NCI-H82 (cell line): ENCODE measurements at places on chromosomes 2 and 18.

DNA sequence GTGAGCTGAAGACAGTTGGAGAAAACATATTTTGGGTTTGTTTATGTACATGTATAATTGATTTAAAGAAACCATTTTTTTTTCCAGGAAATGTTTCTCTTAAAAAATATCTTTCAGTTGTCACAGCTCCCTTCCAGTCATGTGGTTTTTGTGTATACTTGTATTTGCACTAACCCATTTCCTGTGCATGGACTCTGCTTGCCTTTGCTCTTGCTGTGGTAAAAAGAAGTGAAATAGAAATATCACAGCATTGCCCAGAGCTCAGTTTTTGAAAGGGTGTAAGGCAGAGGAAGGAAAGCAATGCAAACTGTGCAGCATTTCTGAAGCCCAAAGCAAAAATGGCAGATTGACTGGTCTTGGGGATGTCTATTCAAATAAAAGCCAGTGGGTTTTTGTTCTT lies 10.4 kb upstream of the DOCK10 start:
- no peak for DNase-seq

DNA sequence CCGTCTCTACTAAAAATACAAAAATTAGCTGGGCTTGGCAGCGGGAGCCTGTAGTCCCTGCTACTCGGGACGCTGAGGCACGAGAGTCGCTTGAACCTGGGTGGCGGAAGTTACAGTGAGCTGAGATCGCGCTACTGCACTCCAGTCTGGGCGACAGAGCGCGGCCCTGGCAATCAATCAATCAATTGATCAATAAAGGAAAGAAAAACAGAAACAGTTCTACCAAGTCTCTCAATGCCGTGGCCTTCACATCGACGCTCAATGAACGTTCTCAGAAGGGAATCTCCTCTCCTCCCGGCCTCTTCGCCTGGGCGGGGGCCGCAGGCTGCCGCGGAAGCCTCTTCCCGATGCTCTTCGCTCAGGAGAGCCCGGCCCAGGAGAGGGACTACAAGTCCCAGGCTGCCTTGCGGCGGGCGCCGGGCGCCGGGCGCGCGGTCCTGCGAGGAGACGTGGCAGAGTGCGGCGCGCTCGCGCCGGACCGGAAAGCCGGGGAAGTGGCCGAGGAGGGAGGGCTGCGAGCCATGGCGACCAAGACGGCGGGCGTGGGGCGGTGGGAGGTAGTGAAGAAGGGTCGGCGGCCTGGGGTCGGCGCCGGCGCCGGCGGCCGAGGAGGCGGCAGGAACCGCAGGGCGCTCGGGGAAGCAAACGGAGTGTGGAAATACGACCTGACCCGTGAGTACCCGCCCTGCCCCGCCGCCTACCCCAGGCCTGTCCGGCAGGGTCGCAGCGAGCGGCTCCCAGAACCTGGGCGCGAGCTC lies at the start of gene TMEM214:
TSS of gene TMEM214 (plus strand) at position 471 of the 758 bp plus-strand sequence. CDS start at position 522, 51 bp downstream.
- peak; percentile 94 for DNase-seq

DNA sequence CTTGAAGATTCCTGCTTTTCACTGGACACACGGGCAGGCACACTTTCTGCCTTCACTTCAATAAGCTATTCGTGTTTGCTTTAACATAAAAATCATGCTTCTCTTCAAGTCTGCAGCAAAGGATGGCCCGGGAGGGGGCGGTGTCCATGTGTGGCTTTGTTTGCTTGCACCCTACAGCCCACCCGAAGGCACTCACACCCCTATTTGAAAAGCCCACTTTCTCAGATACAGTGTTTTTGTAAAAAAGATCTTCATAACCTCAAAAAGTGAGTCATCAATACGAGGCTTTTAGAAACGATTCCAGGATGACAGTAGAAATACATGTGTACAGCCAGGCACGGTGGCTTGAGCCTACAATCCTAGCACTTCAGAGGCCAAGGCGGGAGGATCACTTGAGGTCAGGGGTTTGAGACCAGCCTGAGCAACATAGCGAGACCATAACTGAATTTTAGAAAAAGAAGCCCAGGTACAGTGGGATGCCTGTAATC lies 36.5 kb upstream of the HPCAL1 start:
- DNase-seq, result no peak

- no peak for DNase-seq
Observed at GRCh38 chr2:240520974-240521350, 36.8 kb downstream of the ANKMY1 start.

DNA sequence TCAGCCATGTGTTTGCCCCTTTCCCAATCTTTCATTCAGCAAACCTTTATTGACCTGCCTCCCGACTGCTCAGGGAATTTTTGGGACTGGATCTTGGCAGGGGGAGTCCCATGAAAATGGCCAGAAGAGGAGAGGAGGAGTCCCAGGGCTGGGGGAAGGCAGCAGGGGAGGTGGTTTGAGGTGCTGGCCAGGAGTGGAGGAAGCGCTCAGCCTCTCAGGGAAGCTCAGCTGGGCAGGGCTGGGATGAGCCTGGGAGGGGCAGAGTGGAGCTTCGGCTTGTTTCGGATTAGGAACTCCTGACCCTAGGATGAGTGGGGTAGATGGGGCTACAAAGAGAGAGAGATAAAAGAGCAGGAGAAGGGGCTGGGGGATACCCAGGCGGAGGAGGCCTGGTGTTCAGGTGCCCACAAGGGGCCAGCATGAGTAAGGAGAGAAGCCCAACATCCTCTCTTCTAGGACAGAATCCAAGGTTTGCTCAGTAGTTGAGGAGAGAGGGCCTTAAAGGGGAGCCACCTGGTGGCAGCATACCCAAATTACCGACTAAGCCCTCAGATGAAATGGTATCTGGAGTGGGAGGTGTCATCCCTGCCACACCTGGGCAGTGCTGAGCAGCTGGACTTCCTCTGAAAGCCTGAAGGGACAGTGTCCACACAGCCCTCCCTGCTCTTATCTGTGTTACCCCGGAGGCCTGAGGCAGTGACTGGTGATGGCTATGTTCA lies 91.1 kb downstream of the INHBB start:
- DNase-seq, result peak; percentile 76

DNA sequence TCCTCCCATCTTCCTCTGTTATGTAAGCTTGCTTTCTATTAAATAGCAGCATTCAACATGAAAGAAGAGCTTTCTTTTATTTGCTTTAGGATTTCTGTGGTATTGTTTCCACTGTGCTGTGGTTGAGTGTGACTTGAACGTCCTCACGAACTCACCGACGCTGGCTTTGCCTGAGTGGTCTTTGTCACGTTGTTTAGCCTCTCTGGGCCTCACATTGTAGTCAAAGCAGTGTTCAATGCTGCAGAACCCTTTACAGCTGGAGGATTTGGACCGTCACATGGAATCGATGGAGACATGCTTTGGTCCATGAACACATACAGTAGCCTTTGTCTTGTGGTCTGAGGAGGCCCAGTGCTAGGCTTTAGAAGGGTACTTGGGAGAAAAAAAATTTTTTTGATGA lies 66.3 kb downstream of the TANC1 start:
- DNase-seq, result no peak

DNA sequence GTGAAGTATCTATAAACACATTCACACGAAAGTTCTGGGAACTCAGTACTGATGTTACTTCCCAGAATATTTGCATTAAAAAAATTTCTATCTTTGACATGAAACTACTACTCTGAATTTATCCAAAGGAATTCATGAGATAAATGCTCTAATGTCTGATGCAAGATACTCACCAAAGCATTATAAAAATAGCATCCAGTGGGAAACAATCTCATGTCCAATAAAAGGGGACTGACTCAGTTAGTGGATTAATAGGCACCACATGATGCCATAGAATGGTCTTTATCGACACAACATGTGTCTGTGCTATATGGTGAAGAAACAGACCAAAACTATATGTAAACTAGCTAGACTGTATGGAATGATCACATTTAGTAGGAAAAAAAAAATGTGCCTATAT lies 33.9 kb downstream of the LAMA3 start:
- DNase-seq, result no peak

DNA sequence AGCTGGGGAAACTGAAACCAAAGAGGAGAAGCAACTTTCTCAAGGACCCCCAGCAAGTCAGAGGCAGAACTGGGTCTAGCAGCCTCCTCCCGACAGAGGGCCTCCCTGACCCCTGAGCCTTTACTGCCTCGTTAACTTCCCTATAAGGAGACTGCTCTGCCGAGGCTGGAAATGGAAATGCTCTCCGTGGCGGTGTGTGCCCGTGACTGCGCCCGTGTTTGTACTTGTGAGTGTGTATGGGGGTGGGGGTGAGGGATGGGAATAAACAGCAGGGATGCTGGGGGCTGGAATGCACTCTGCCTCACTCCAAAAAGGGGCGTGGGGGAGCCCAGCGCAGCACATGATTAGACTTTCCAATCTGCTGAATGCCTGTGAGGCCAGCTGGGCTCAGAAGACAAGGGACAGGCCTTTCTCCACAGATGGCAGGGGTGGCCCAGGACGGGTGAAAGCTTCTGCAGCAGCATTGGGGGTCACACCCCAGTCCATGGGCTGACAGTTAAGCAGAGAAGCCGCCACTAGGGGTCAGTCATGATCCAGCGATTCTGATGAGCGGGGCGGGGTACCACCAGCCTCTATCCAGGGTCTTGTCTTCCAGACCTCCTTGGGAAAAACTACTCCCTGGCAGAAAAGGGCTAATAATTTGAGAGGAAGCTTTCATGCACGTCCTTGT lies 26.8 kb downstream of the MPHOSPH10 start:
- peak; percentile 95 for DNase-seq

GRCh38 chr2:40395169-40396073 lies 56.5 kb downstream of the SLC8A1 start:
- DNase-seq, result peak; percentile 21

DNA sequence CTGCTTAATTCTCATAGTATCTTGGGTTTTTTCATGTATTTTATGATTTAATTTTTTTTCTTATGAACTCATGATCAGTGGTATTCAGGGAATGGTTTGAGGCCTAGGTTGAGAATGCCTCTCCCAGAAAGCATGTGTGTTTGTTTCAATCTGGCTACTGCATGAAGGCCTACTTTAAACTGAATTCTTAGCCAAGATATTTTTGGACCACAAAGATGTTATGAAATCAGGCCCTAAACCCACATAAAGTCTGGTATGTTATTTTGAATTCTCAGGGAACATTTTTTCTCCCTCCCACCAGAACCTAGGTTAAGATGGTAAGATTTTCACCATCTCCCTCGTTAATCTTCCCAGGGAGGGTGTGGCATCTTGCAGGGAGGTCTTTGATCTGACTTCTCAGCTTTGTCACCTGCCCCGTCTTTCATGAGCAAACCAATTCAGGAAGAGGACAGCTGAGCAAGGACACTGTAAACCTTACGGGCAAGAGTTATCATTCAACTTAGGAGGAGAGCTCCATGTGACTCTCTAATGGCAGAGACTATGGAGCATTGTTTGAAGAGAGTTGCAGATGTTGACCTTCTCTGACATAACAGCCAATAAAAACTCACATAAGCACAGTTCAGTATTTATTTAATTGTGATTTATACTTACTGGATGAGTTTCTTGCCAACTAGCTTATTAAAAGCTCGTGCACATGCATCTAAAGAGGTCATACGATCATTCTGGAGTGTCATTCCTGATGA lies 21.3 kb upstream of the ACKR3 start:
- no peak for DNase-seq

DNA sequence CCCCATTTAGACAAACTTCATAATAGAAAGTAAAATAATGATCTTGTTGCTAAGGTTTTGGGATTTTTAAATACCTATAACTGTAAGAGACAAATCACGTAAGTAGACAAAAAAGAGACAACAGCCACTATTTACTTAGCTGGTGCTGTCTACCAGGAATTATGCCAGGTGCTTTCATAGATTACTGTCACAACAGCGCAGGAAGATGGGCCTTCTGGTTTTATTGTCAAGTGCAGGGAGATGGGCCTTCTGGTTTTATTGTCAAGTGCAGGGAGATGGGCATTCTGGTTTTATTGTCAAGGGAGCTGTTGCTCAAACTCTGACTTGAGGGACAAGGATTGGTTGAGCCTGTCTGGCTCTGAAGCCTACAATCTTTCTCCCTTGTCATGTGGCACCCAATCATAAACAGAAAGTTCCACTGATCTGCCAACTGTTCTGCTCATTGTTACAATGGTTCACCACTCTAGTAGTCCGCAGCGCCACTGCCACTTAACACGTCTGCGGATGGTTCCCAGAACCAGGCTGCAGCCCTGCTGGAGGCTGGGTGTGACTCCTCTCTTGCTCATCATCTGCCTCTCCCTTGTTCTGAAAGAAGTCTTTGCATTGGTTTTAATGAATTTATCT lies 95.0 kb downstream of the RNF144A start:
- peak; percentile 12 for DNase-seq

GRCh38 chr2:223442847-223443246 lies 159.3 kb downstream of the SCG2 start:
- no peak for DNase-seq

- DNase-seq, result peak; percentile 2
Observed at GRCh38 chr18:54551590-54551989, 39.5 kb upstream of the DYNAP start.

DNA sequence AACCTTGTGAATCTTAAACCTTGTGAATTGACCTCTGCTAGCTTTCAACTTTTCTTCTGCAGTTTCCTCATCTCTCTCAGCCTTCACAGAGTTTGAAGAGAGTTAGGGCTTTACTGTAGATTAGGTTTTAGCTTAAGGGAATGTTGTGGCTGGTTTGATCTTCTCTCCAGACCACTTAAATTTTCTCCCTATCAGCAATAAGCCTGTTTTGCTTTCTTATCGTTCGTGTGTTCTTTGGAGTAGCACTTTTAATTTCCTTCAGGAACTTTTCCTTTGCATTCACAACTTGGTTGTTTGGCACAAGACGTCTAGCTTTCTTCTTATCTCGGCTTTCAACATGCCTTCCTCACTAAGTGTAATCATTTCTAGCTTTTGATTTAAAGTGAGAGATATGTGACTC lies 2.8 kb upstream of the CDCA7 start:
- no peak for DNase-seq

DNA sequence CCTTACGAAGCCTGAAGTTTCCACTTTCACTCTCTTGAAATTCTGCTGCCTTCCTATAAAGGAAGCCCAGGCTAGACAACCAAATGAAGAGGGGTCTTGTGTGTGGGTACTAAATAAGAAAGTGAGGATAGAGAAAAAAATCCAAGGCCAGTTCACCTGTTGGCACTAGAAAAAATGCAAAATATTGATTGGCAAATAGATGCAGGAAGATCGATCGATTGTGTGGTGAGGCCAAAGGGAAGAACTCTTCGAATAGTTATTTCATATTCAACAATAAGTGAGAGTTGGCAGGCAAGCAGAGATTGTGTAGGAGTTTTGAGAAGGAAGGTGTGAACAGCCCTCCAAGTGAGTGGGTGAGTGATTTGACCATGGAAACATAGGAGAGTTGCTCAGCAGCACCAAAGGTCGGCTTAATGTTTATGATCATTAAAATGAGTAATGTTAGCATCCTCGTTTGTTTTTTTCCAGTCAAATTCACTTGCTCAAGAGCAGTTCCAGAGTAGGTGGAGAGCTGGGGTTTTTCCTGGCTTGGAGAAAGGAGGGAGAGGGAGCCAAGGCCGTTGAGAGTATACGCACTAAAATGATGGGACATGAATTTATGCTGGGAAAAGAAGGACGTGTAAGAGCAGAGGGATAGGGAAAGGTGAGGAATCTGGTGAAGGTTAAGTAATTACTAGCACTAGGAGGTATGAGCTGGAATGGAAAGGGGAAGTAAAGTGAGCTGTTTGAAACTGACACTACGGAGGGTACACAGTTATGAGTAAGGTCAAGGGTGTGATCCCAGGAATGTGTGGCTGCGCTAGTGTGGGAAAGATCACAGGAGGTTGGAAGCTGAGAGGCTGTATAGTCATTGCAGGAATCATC lies 1.1 kb upstream of the NAPG start:
- no peak for DNase-seq

- no peak for DNase-seq
Observed at GRCh38 chr2:63058921-63059792, 8.5 kb downstream of the OTX1 start.

- no peak for DNase-seq
Observed at GRCh38 chr2:134570676-134571075, 148.1 kb downstream of the TMEM163 start.

- peak; percentile 34 for DNase-seq
Observed at GRCh38 chr18:12394428-12394827, 13.3 kb upstream of the PRELID3A start.

GRCh38 chr2:50613161-50613560 lies 418.8 kb downstream of the NRXN1 start:
- no peak for DNase-seq
